ENCODE measurements at places on chromosomes 6 and 20.

GRCh38 chr6:67336014-67336413 is 1299.1 kb upstream of the ADGRB3 start:
- no peak for DNase-seq

GRCh38 chr6:34672657-34673043 is 23.9 kb downstream of the ILRUN start:
- DNase-seq, result no peak

DNA sequence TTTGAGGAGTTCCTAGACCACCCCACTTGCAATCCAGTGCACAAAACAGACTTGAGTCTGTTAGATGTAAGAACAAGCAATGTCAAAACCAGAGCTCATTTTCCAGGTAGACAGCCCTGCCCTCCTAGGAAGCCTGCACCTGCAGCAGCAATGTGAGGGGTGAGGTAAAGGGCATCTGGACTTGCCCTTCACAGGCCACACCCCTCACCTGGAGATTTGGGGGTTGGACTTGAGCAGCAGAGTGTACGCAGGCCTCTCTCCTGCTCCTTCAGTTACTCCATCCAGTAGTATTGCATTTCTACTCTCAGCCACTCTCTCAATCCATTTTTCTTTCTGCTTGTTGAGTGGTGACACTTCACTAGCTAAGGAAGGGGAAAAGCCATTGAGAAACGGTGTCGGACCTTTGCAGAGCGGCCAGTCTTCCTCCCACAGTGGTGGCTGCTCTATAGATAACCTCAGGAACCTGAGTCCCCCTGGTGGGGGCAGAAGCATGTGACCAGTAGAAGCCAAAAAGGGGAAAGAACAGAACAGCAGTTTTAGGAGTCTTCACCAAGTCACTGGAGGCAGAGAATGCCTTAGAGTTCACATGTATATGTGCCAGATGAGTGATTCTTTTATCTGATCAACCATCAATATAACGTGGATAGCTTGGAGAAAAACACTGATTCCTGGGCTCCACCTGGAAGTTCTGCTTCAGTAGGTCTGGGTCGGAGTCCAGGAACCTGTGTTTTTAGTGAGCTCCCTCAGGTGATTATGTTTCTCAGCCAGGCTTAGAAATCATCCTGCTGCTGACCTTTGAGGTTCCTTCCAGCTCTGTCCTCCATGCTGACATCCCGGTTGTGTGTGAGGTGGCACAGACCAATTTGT is 28.0 kb downstream of the ARFGEF2 start:
- no peak for DNase-seq

GRCh38 chr6:108568551-108569305 is 8.0 kb downstream of the FOXO3 start:
- DNase-seq, result no peak

- DNase-seq, result no peak
Measured at GRCh38 chr20:19727251-19727847, 30.7 kb upstream of the RIN2 start.

GRCh38 chr6:2562721-2563451 is 187.8 kb downstream of the MYLK4 start:
- DNase-seq, result no peak

DNA sequence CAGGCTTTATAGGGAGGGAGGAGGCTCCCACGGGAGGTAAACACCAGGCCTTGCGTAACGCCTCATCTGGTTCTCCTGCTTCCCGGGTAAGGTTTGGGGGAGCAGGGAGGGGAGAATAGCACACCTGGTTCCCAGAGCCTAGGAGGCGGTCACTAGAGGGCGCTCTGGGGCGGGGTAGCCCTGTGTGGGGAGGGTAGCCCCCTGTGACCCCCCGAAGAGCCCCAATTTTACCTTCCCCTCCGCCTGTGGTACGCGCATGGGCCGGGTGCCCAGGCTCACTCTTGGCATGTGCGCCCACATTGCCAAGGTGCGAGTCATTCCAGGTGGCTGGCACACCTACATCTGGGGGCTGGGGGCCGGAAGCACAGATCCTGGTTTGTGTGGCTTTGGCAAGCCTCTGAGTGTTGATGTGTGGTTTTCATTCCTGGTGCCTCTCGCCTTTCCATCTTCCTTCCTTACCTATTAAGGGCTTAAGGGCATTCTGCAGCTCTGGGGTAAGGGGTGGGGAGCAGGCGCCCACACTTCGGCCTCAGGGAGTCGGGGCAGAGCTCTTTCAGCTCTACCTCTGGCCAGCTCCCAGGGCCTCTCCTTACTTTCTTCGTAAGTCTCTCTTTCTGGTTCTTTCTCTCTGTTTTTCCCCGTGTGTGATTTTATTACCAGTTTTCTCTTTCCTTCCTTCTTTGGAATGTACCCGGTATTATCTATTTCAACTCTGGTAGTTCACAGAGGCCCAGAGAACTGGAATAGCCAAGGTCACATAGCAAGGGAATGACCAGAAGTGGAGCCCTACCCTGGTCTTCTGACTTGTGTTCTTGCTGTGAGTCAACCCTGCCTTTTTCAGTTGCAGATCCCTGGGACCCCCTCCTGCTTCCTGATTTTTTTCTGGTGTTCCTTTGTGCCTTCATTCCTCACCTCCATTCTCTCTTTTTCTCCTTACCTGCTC is 492 bp upstream of the RNF39 start:
- peak; percentile 71 for DNase-seq

GRCh38 chr6:142635130-142635529 is 309.8 kb downstream of the HIVEP2 start:
- no peak for DNase-seq

- no peak for DNase-seq
Measured at GRCh38 chr6:170344631-170345576, 38.3 kb downstream of the FAM120B start.

DNA sequence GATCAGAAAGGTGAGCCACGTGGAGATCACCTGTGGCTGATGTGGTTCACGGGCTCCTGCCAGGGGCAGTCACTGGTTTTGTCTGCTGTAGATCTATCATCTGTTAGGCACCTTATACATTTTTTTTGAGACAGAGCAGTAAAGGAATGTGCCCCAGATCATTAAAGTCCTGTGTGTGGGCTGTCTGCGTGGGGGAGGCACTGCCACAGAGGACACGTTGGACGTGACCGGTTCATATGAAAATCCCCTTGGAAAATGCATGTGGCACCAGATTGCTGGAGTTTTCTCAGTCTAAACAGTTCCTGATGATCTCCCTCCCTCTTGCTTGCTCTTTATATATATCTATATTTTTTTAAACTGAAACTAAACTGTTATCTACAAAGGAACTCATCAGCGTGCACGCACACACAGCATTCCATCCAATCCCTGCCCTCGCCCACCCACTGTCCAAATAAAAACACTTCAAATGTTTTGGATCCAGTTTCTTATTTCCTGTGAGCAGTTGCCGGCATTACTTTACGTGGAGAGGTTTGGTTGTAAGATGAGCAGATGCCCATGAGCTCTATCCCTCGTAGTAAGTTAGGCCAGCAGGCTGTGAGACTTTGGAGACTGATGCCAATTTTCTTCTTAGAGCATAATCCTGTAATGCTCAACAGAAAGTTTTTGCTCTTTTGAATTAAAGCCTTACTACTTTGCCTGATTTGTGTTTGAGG is 161.6 kb upstream of the EXOC2 start:
- DNase-seq, result no peak

DNA sequence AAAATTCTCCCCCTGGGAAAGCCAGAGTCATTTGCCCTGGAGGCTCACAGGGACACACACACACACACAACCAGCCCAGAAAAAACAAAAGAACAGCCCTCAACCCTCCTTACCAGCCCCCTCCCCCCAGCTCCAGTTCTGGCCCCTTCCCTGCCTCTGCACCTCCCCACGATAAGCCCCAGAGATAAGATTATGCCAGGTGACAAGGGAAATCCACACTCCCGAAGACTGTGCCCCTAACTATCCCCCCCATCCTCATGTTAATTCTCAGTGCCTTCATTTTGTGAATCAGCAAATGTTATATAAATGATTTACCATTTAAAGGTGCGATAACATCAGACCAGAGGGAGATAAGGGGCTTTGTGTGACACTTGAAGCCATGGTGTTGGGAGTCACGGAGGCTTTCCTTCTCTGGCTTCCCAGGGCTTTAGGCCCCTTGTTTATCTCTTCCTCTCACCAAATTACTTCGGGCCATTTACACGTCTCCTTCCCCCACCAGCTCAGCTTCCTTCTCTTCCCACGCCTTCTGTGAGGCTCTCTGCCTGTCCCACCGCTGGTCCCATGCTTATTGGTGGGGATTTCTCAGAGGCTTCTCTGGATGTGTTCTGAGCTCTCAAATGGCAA is 12.5 kb upstream of the FOXC1 start:
- DNase-seq, result no peak

GRCh38 chr6:128882560-128882959 is 378 bp upstream of the LAMA2 start:
- DNase-seq, result no peak

DNA sequence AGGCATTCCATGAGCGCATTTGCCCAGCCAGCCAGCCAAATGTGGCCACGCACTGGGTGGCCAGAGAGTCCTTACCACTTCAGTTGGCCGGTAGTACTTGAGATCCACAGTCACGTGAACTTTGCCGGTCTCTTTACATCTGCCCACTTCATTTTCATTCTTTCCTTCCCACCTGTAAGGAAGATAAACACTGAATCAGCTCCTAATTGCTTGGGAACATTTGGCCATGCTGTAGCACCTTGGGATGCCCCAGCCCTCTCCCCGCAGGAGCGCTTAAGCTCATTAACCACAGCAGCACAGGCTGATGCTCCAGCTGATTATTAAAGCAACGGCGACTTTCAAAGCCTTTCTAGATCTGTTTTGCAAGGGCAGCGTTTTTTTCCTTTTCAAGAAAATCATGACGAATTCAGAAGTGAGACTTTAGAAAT is 116.6 kb downstream of the FOXC1 start:
- no peak for DNase-seq

GRCh38 chr6:110688661-110689268 is 126.5 kb downstream of the CDK19 start:
- DNase-seq, result no peak

DNA sequence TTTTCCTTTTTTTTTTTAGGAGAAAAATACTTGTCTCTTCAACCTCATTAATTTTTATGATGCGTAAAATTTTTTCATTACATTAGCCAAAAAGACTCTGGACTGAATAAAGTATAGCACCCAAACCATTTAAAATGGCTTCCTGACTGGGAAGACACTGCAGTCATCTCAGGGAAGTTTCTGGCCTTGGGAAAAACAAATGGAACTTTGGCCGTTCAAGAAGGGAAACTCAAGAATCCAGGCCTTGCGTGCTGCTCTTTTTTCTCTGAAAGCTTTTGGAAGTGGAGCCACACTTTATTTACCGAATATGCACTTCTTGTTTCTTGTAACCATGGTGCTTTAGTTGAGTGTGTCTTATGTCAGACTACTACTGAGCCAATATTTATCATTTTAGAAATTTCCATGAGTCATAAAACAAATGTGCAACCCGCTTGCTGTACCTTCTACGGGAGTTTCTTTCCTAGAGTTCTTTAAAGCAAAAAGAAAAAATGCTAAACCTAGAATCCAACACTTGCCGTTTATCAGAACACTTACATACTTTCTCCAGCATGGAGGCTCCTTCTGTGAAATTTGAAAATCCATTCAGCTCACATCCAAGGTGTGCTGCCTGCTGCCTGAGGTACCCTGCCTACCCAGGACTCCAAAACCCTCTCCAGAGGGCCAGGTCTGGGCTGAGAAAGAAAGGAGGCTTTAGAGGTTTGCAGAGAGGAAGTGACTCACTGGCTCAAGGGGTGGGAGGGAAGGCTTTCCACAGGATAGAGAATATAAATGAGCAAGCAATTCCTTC is 11.5 kb upstream of the DSTN start:
- peak; percentile 66 for DNase-seq

DNA sequence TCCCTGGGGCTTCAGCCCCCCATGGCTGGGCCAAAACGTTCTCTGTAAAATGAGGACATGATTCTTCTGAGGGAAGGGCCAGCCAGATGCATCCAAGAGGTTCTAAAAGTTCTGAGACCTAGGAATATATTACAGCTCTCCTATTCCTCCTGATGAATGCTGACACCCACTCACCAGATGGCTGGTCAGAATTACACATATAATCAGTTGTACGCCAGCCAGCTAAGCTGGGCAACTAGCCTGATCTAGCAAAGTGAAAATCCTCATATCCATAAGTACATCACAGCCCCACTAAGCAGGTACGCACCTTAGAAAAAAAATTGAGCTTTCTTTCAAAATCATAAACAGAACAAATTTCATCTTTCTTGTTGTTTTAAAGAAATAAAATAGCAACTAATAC is 34.8 kb downstream of the C6orf118 start:
- no peak for DNase-seq

- DNase-seq, result no peak
Measured at GRCh38 chr20:44848254-44849015, 37.1 kb upstream of the YWHAB start.

DNA sequence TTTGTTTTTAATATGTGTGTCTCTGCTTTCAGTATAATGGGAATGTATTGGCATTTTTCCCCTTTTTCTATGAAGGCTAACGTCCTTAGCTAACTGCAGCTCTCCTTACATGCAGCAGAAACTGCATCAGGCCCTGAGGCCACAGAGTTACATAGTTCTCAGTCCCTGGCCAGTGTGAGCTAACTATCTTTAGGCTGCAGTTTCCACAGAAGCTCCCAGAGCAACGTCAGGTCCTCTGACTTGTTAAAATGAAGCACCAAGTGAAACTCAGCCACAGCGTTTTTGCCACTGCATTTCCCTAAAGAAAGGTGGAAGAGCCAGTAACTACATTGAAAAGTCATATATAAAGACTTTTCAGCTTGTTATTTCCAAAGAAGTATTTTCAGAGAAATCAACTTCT is 244.7 kb downstream of the CBLN4 start:
- no peak for DNase-seq

DNA sequence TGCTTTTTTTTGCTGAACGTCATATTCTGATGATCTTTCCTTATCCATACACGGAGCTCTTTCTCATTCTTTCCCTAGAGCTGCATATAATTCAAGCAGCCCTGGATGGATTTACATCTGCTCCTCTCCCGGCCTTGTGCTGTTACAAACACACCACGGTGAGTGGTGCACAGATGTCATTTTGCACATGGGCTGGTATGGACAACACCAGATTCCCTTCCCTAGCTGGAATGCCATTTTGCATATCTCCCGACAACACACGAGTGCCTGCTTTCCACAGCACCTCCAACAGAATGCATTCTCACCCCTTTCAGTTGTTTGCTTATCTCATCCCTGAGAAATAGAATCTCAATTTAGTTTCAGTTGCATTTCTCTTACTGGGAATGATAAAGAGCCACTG is 69.5 kb upstream of the AFDN start:
- no peak for DNase-seq
